ENCODE measurements at places on chromosomes 12 and 14.

DNA sequence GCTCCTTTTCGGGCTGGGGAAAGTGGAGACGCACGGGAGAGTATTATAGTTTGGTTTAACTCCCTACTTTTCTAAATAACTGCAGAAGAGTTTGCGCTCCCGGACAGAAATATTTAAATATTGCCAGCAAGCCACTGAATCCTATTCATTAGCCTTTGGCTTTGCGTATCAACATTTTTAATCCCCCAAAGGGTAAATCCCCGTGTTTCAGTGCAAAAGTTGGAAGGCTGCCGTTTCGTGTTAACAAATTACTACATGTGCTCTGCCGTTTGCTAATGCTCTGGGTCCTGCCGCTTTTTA lies 372 bp upstream of the DPF3 start:
- no peak for DNase-seq

DNA sequence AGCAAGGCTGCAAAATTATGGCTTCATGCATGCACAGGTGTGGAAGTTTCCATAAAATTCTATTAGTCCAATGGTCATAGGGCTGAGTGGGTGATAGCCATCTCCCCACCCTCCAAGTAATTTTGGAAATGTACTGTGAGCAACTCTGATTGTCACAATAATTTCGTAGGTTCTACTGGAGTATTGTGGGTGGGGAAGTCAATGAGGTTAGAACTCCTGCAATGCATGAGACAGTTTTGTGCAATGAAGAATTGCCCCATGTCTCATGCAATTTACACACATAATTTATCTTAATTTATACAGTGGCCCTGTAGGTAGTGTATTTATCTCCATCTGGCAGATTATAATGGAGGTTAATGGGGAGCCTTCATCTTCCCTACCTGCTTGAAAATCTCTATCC lies 20.5 kb downstream of the IFNG start:
- no peak for DNase-seq

- no peak for DNase-seq
These were observed 70.2 kb upstream of the FBRSL1 start for GRCh38 chr12:132419631-132420246.

DNA sequence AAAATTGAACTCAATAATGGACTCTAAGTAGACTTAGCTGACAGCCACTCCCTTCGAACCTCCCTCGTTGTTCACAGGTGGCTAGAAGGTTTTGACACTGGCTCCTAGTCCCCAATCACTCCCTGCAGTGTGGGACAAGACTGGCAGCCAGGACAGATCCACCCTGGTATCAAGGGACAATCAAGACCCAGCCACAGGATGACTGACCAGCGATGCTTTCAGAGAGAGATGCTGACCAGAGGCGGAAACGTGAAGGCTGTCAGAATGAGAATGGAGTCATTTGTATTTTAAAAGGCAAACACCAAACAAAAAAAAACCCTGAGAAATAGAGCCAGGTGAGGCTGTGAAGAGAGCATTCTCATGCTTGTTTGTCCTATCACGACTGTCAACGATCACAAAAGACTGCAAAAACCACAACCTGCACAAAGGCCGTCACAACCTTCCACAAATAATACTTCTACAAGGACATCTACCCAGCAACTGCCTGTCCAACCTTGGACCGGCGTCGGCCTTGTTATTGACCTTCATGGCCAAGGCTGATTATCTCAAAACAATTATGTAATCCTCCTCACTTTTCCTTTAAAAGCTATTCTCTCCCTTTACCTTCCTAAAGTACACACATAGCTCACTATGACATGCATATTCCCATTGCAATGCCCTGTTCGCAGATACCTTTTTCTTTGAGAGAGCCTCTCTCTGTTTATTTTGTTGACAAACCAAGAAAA lies 13.2 kb downstream of the EIF5 start:
- DNase-seq = no peak

DNA sequence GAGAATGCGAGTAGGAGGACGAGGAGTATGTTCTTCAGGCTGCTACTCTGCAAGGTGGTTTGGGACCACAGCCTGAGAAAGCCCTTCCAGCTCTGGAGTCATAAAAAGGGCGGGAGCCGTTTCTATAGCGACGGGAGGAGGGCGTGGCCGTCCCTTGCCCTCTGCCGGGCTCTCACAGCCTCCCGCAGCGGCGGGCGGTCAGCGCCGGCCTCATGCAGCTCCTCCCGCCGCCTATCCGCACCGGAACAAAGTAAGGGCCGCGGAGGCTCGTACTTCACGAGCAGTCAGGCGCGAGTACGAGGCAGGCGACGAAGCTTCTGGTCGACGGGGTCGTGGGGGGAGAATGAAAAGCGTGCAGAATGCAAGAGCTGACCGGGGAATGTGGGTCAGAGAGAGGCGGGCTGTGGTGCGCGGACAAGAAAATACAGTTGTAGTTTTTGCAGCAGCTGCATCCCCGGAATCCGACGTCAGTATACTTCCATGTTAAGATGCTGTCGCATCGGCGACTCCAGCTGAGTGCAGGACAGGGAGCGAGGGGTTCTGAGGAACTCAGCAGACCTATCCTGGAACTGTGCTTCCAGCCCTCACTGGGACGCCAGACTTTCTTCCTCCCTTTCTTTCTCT lies at the start of gene DYRK4:
Gene DYRK4, plus strand, starts transcription at position 175 of the 624 bp plus-strand sequence. Its CDS starts 38 bp downstream, at position 213.
- DNase-seq = peak; percentile 62

DNA sequence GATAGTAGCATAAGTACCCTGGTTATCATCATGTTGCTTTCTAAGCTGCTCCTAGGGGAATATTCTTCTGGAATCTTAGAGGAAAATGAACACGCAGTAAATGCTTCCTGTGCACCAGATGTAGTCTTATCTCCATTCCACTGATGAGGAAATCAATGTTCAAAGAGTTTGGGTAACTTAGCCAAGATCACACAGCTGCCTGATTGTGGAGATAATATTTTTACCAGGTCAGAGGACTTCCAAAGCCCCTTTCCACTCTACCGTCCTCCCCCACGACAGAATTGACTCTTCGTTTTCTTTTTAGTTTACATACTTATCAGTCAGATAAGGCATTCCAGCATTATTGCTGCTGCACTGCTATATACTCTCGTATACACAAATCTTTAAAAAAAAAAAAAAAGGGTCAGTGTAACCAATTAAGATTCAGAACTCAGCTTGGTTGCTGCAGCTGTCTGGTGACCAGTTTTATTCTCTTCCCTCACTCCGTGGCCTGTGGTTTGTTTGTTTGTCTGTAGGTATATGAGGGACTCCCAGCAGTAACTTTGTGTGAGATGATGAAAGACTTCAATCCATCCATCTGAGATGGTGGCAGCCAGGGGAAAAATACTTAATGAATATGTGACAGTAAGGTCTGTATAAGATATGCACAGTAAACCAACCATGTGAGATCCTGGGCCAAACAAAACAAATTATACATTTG lies 110.5 kb downstream of the TGFB3 start:
- no peak for DNase-seq

DNA sequence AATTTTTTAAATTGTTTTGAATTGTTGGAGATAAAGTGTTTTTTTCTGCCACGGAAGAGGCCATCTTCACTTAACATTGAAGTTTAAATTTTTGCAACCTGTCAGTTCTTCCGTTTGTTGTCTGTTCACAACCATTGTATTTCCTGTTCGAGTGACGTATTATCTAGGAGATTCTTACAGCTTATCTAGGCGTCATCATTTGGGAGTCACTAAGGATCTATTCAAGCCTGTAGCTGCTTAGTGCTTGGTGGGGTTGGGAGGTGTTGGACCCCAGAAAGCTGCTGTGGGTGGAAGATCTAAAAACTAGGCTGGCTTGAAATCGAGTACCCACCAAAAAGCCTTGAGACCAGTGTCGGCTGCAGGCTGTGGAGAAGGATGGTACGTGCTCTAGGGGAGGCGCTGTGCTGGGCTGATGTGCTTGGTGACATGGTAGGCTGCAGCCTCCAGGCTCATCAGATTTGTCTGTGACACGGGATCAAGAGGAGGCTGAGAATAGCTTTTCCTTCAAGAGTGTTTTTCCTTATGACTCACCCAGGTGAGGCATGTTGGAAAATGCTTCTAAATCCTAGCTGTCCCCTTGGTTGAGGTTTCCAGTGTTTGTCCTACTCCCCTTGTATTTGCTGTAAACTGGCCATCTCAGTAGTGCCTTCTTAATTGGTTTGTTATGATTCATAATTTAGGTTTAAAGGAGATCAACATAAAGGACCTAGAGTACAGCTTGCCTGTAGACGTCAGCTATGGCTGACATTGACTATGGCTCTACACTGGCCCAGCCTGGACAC lies 57.8 kb downstream of the ATG14 start:
- DNase-seq = no peak

DNA sequence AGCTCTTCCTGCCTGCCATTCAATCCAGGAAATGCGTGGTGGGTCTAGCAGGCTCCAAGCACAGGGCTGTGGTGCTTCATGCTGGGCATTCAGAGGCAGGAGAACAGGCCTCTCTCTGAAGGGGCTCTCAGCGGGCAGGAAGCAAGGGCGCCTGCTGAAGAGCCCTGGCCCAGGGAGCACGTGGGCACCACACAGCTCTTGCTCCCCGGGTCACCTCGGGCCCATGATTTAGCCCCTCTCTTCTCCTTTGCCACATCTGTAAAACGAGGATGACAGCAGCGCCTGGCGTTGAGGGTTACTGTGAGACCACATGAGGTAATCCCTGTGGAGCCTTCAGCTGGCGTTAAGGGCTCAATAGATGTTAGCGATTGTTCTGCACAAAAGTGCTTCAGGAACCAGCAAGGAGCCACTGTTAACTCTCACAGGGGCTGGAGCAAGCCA lies 37.6 kb upstream of the SPTLC2 start:
- DNase-seq = no peak

GRCh38 chr12:52980096-52980649 lies 26.1 kb upstream of the EIF4B start:
- no peak for DNase-seq

- DNase-seq = no peak
These were observed 60.2 kb downstream of the PRKCH start for GRCh38 chr14:61381553-61381952.
